ENCODE measurements at places on chromosomes 3 and 15.

DNA sequence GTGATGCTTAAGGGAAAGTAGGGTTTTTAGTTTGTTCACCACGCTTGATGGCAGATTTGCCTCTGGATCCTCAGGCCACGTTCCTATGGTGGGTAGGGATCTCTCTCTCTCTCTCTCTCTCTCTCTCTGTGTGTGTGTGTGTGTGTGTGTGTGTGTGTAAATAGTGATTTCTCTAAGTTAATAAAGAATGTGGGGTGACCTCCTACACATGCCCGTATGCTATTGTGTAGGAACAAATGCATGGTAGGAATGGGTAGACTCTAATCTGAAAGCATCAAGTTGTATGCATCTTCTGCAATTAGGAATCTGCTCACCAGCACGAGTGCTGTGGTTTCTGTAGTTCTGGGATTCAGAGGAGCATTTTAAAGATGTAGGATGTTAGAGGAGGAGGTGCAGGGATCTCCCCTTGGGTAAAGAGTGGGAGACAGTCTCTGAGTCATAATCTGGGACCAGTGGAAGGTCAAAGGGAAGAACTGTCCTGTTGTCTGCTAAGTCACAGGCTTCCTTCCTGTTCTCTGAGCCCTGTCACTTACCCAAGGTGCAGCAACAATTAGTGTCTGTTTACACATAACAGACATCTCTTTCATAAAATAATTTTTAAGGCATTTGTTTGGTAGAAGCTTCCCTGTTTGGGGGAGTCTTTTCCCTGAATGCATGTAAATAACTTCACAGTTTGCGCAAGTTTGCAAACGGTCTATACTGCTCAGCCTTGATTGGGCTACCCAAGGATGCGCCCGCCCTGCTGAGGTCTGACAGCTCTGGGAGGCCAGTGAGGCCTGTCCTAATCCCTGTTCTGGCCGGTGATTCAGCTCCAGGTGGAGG lies 139.8 kb downstream of the IGF1R start:
- peak; percentile 53 for DNase-seq

DNA sequence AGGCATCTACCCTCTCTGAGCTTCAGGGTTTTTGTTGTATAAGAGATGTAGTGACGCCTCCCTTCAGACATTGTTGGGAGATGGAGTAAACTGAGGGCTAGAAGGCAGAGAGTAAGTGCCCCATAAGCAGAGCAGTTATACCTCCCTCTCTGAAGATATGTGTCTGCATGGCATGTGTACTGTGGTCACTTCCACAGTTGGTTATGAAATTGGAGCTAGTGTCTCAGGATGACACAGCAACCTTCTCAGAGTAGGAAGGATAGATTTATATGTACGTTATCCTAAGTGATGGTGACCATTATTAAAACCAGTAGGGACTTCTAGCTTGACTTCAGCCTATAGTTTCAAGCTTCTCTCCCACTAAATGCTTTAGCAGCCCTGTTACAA lies 17.9 kb downstream of the PXK start:
- no peak for DNase-seq

GRCh38 chr15:69861331-69862171 lies 236.2 kb downstream of the TLE3 start:
- no peak for DNase-seq

DNA sequence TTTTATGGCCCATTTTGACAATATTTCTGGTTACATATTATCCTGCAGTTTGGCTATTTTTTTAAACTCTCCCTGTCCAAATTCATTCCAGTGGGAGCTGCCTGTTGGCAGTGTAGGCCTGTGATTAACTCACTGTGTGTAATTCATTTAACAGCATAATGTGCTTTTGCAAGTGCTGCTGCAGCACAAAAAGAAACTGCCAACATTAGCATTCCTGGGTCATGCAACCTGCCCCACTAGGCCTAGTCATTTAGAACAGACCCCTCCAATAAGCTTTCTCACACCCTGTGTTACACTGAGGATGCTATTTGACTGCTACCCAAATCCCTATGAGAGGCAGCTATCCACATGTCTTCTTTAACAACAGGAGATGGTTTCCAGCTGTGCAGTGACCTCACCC lies 251.2 kb upstream of the UBE2E2 start:
- DNase-seq = no peak

DNA sequence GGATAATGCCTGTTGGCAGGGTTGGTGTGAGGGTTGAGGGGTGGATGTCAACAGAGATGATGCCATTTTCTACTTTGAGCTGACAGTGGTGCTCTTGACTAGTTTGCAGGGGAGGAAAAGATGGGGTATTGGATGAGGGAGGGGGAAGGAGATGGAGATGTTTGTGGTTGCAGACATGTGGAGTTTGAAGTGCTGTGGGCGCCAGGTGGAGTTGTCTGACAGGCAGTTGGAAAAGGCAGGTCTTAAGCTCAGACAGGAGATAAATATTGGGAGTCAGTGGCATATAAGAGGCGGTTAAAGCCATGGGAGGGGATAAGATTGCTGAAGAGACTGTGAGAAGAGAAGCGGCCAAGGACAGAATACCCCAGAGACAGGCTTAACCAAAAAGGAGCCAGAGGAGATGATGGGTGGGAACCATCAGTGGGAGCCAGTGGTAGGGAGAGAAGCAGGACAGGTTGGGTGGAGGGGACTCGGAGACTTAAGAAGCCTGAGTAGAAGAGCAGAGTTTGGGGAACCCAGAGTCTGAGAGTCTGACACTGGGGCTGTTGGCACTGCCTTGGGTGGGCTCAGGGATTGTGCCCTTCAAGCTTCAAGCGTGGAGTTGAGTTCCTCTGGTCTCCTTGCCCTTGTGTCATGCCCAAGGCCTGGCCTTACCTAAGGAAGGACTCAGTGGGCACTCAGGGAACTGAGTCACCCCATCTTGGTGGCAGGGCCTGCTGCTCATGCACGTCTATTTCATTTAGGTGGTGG lies 13.9 kb downstream of the COPG1 start:
- DNase-seq = no peak

DNA sequence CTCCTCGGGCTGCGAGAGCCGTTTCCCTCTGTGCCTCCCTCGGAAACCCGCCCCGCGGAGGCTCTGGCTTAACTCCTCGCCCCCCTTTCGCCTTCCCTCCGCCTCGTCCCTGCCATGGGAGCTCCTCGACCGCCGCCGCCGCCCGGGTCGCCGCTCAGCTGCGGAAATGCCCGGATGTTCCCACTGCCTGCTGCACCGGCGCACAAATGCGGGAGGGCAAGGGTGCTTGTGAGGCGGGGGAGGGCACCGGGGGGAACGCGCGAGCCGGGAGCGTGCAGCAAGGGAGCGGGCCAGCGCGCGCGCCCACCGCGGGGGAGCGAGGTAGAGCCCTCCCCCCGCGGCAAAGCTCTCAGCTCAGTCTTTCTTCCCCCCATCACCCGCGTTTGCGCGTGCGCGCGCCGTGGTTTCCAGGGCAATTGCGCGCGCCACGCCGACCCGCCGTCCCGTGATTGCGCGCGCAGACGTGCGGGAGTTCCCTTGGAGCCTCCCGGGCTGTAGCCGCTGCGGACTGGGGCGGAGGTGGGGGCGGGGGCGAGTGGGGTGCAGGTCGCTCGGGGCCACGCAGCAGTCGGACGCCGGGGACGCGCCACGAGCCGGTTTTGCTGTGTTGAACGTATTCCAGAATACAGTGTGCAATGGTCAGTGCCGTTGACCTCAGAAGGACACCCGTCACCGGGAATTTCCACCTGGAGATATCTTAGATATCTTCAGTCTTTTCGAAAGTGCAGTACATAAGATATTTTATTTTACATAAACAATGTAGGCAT lies at the start of gene DMXL2:
DMXL2 (minus strand) TSS at position 168 of the 767 bp plus-strand sequence. CDS start 226 bp downstream, outside the sequence.
- peak; percentile 70 for DNase-seq

GRCh38 chr3:190504354-190505125 lies 9.3 kb upstream of the IL1RAP start:
- no peak for DNase-seq

GRCh38 chr3:184338511-184338945 lies 1.1 kb downstream of the FAM131A start:
- DNase-seq = peak; percentile 91

DNA sequence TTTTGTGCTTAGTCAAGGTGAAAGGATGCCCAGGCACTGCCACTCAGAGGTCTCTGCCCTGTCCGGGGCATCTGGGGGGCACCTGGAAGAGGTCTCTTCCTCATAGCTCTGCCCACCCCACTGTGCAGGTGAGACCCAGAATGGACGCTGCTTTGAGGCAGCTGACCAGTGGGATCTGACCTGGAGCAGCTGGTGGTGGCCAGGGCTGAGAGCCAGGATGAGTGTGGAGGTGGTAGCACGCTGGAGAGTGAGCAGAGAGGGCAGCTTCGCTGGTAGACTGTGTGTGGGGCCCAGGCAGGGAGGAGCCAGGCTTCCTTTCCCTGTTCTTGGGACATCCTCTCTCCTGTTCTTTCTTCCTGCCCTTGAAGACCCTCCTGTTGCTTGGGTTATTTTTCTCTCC lies 32.2 kb upstream of the PLA2G4E start:
- DNase-seq = no peak

DNA sequence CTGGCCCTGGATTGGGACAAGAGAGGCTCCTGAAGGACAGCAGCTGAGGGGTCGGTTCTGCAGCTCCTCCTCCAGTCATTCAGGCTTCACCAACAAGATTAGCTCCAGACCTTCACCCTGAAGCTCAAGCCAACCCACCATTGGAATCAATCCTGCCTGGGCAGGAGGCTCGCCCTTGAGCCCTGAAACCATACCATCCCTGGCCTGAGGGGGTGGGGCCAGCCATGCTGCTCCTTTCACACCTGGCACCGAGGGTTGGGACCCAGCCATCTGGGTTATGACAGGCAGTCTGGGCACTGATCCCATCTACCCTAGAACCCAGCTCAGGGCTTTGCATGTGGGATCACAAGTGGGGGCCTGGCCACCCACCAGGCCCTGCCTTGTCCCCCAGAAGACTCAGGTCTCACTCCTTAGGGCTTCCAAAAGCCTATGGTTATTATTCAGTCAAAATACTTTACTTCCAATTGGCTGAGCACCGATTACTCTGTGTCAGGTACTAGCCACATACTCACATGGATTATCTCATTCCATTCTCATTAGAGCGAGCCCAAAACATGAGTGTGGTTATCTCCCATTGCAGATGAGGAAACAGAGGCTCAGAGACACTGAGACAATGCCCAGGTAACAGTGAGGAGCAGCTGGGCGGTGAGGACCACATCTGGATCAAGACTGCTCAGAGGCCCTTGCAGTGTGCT lies 3.1 kb downstream of the ABHD14B start:
- DNase-seq = no peak

GRCh38 chr3:143978263-143978631 lies 6.6 kb downstream of the DIPK2A start:
- no peak for DNase-seq

DNA sequence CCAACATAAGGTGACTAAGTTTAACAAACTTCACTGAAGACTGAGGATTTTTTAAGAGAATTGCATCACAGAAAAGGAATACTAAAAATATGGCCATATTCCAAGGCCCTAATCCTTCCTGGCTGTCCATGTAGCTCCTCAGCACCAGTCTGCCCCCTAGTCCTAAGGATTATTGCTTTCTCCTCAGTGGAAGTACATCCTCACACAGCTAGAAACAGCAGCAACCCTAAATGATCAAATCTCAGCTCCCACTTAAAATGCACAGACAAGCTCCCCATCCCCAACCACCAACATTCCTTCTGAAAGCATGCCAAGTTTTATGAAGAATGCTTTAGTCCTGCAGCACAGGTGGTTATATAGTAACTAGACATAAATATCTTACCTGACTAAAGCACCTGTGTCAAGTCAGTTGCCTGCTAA lies 14.7 kb downstream of the ST3GAL6 start:
- no peak for DNase-seq

- DNase-seq = no peak
These were observed 14.9 kb downstream of the CRTAP start for GRCh38 chr3:33128706-33129105.

GRCh38 chr3:3020209-3020608 lies 90.0 kb downstream of the IL5RA start:
- no peak for DNase-seq

DNA sequence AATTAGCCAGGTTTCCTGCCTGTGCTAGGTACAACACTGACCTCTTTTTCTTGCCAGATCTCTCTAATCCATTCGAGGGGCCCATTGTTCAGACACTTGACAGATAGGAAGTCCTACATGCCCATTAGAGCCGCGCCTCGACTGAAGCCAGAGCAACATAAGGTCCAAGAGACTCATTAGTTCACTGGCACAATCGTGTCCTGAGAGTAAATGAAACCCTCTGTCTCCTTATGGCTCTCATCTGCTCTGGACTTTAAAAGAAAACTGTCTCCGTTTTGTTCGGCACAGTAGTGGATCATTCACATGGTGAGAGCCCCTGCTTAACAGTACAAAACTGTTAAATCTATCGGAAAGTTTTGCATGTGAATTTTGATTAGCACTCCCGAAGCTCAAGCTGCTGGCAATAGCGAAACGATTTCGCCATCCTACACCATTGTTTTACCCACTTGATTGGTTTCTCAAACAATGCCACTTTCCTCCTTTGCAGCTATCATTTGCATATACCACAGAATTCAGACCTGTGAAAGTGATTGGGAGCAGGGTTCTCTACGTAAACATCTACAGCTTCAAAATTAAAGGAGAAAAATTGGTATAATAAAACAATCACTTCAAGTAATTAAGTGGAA lies 19.0 kb upstream of the C15orf61 start:
- no peak for DNase-seq

GRCh38 chr3:159069866-159070425 lies 268.1 kb downstream of the MFSD1 start:
- DNase-seq = no peak

- DNase-seq = no peak
These were observed 21.3 kb downstream of the PRR23A start for GRCh38 chr3:138984816-138985215.

DNA sequence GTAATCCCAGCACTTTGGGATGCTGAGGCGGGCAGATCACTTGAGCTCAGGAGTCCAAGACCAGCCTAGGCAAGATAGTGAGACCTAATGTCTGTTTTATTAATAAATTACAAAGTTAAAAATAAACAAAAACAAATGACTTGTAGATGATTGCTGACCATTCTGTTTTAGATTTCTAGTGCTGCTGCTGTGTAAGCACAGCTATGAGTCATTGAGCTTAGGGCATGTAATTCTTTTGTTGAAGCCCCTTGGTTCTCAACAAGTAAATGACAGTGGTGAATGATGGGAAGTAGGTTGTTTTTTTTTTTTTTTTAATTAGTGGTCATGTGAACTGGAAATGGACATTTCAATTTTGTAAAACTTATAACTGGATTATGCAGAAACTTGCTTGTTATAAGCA lies 63.3 kb downstream of the LEO1 start:
- DNase-seq = peak; percentile 38

DNA sequence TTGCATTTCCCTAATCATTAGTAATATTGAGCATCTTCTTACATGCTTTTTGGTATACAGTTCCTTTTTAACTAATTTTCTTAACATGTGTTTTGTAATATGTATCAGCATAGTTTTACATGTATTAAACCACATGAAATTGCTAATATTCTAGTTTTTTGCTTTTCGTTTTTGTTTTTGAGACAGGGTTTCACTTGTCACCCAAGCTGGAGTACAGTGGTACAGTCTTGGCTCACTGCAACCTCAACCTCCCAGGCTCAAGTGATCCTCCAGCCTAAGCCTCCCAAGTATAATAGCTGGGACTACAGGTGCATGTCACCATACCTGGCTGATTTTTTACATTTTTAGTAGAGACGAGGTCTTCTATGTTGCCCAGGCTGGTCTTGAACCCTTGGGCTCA lies 4.4 kb upstream of the ISG20 start:
- DNase-seq = no peak

- DNase-seq = no peak
These were observed 212.0 kb downstream of the FEZF2 start for GRCh38 chr3:62161371-62161770.

GRCh38 chr15:60901647-60902046 lies 327.5 kb downstream of the RORA start:
- DNase-seq = no peak
